ENCODE measurements at places on chromosomes 1 and 21. TPM values are rescaled to one million over a fixed set of nuclear protein-coding genes. Genes with fewer than 3 reads are reported as not detected.

The ALDH9A1 gene
- total RNA-seq, result 86.2 TPM

The POGK gene
- 25.4 TPM for total RNA-seq

The EIF3I gene
- 333 TPM for total RNA-seq

The TNFRSF9 gene
- total RNA-seq, result 3.1 TPM

The SEC16B gene
- total RNA-seq, result 2.0 TPM

The ADGRL2 gene
- 10.7 TPM for total RNA-seq

The FCER1A gene
- total RNA-seq, result not detected

The TMIGD3 gene
- 0.14 TPM for total RNA-seq

The CYP4A22 gene
- total RNA-seq, result not detected

The PDZK1IP1 gene
- not detected for total RNA-seq

The PTGS2 gene
- total RNA-seq, result 113 TPM

The ASTN1 gene
- not detected for total RNA-seq

The PRKAB2 gene
- total RNA-seq, result 16.5 TPM

The MYOC gene
- not detected for total RNA-seq

The CD48 gene
- not detected for total RNA-seq

The ERICH3 gene
- total RNA-seq, result not detected

The BRINP3 gene
- total RNA-seq, result not detected

The GBP4 gene
- total RNA-seq, result 2.0 TPM

The CASQ2 gene
- total RNA-seq, result not detected

The AKR7A3 gene
- 0.29 TPM for total RNA-seq

The NPPA gene
- not detected for total RNA-seq

The S100A7 gene
- total RNA-seq, result not detected

The MPL gene
- total RNA-seq, result 0.86 TPM

The CD2 gene
- not detected for total RNA-seq

The MCOLN2 gene
- total RNA-seq, result 0.29 TPM

Data from placental pericyte (primary cell).